ENCODE measurements at places on chromosomes 4 and X.

GRCh38 chrX:118522230-118522926 lies 26.8 kb downstream of the DOCK11 start:
- DNase-seq: no peak

DNA sequence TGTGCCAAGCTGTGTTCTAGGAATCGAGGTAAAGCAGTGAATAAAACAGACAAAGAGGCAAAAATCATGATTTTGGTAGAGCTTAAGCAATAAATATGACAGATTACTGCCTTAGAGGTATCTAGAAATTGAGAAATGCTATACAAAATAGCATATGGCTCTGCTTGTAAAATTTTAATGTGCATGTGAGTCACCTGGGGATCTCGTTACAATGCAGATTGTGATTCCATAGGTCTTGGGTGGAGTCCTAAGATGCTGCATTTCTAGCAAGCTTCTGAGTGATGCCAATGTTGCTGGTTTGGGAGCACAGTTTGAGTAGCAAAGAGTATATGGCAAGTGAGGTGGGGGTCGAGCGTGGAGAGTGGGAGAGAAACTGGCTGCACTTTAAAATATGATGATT lies 697.3 kb upstream of the MAGEB2 start:
- DNase-seq: no peak

DNA sequence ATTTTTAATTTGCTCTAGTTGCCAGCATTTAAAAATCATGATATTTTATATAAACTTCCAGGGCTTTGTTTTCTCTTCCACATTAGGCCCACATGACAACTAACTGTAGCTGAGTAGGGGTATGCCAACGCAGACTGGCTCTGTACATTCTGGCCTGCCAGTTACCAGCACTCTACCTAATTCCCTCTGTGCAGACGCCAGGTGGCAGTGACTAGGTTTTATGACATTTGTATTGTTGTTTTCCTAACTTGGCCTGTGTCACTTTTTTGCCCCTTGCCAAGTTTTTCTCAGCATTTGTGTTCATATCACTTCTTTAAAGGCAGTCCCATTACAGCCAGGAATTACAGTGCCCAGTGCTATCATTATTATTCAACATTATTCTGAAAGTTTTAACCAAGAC lies 347.5 kb downstream of the NKX6-1 start:
- DNase-seq: no peak

DNA sequence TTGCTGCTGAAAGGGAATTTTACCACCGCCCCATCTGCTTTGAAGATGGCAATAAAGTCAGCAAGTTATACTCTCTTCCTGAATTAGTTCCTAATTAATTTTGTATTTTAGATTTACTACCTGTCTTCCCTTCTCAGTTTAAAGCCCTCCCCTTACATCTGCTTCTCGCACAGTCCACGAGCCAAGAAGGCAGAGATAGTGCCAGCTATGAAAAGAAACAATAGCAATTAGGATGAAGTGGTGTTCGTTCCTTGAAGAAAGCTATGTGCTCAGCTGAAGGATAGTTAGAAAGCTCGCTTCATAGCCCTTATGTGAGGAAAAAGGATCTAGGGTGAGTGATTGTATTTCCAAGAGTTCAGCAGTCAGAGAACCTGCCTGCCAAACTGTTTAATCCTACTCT lies 1678.8 kb upstream of the TENM3 start:
- DNase-seq: no peak

- DNase-seq: no peak
These were observed 237.4 kb downstream of the SPANXN1 start for GRCh38 chrX:145484740-145485139.

GRCh38 chrX:45851434-45851991 lies 650.8 kb upstream of the DIPK2B start:
- no peak for DNase-seq

DNA sequence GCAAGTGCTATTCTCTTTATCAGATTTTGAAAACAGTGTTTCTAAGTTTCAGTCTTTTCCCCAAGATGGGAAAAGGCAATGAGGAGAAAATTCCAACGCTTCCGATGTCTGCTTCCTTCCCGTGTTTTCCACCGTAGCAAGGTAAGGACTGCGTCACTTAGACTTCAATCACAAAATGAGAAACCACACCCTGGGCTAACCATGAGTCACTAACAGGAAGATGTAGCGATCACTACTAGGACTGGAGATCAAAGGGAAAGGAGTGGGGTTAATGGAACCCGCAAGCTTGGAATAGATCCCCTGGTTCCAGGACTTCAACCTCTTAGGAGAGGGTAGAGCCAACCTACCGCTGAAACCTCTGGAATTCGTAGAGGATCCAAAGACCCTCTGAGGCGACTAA lies 250.7 kb upstream of the ZFP42 start:
- DNase-seq: no peak

GRCh38 chrX:39199429-39199828 lies 398.2 kb downstream of the MID1IP1 start:
- no peak for DNase-seq

GRCh38 chrX:72169008-72169728 lies 12.4 kb upstream of the PIN4 start:
- DNase-seq: no peak

- DNase-seq: no peak
These were observed 19.9 kb upstream of the TMSB4X start for GRCh38 chrX:12954981-12955380.

DNA sequence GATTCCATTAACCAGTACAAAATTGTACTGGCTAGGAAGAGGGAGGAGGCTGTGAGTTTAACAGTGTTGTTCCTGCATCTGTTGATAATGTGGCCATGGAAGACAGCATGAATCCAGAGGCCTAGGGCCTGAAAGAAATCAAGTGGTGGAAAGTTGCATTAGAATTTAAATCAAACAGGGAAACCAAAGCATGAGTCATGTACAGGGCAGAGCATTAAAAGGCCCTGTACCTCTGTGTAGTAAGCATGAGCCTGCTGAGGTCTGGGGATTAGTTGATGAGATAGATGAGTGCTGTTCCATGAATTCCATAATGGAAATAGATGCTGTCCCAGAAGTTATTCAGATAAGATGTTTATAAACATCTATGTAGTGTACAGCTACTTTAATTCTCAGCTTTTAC lies 58.3 kb downstream of the MID1IP1 start:
- DNase-seq: no peak

GRCh38 chrX:799808-800207 lies 169.2 kb downstream of the SHOX start:
- no peak for DNase-seq

GRCh38 chr4:7903791-7904516 lies 35.7 kb downstream of the AFAP1 start:
- no peak for DNase-seq

DNA sequence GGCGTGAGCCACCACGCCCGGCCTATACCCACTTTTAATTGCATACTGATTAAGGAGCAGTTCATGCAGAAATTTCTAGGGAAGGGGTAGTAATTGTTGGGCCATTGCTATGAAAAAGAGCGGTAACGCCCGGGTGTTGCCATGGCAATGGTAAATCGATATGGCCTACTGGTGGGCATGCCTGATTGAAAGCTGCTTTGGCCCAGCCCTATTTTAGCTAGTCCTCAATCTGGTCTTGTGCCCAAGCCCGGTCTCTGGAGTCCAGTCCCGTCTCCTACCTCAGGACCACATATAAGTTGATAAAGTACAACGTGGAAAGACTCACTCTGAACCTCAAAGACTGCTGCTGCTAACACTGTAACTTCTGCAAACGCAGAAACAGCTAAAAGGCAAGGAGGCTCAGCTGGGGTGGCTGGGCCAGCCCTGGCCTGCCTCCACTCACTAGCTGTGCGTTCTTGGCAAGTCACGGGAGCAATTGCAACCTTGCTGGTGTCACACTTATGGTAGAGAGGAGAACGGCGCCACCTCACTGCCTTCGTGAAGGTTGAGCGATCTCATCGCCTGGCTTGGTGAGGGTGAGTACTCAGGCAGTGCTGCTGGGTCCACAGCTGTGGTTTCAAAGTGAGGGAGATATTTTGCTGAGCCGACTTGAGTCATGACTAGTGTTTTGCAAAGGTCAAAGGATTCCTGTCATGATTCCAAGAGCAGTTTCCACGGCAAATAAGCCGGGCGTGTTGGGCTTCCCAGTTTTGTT lies 57.0 kb upstream of the GRPEL1 start:
- peak; percentile 54 for DNase-seq

- DNase-seq: no peak
These were observed at the start of gene SPINK2 for GRCh38 chr4:56821381-56822243. Gene SPINK2, minus strand, starts transcription at chr4:56821701. Its CDS starts 39 bp downstream, at chr4:56821662.

- no peak for DNase-seq
These were observed 177.1 kb downstream of the DLG3 start for GRCh38 chrX:70621743-70622142.

GRCh38 chr4:80294206-80294605 lies 27.7 kb downstream of the FGF5 start:
- DNase-seq: no peak

DNA sequence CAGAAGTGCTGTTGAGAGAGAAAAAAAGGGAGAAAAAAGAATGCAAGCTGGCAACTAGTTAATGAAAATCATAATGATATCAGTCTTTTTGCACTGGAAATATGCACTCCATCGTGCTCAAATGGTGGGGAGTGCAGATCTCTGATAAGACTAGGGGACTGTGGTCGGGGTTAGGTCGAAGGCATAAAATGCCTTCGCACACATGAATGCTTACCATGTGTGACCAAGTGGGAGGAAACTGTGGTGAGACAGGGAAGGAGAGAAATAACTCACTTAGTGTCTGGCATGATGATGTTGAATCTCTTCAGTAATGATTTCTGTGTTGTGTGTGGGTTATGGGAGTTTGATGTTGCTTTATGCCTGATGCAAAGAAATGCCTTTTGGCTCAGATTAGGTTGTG lies 358.9 kb downstream of the FBXO8 start:
- no peak for DNase-seq

DNA sequence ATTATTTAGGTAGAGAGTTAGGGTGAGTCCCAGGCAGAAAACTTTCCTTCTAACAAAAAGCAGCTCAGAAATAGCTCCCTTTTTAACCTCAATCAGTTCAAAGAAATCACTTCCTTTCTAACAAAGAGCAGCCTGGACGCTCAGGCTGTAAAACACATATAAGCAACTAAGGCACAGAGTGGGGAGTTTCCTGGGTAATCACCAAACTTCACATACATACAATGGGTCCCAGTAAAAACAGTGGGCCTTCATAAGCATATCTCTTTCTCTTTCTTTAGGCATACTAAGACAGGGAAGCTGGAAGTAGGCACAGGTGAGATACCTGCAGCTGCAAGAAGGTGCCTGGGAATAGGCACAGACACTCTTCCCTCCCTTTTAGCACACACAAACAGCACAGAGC lies 4.9 kb upstream of the NAF1 start:
- no peak for DNase-seq

- DNase-seq: no peak
These were observed 42.2 kb downstream of the SMIM10L2A start for GRCh38 chrX:135463937-135464336.

- DNase-seq: no peak
These were observed 69.0 kb upstream of the IQCM start for GRCh38 chr4:149884529-149885181.

- peak; percentile 44 for DNase-seq
These were observed 1.6 kb downstream of the LONRF3 start for GRCh38 chrX:118975831-118976598.

GRCh38 chr4:181938631-181939030 lies 304.6 kb upstream of the TENM3 start:
- no peak for DNase-seq

GRCh38 chrX:63934160-63934559 lies 149.1 kb upstream of the ARHGEF9 start:
- DNase-seq: no peak

Data from urothelium cell line (cell line).